LoVo (cell line): ENCODE measurements at places on chromosomes 7 and 10.

GRCh38 chr7:135342887-135343286 is 109.2 kb downstream of the STRA8 start:
- DNase-seq: no peak

- no peak for DNase-seq
Observed at GRCh38 chr10:101895781-101896180, 52.2 kb upstream of the KCNIP2 start.

DNA sequence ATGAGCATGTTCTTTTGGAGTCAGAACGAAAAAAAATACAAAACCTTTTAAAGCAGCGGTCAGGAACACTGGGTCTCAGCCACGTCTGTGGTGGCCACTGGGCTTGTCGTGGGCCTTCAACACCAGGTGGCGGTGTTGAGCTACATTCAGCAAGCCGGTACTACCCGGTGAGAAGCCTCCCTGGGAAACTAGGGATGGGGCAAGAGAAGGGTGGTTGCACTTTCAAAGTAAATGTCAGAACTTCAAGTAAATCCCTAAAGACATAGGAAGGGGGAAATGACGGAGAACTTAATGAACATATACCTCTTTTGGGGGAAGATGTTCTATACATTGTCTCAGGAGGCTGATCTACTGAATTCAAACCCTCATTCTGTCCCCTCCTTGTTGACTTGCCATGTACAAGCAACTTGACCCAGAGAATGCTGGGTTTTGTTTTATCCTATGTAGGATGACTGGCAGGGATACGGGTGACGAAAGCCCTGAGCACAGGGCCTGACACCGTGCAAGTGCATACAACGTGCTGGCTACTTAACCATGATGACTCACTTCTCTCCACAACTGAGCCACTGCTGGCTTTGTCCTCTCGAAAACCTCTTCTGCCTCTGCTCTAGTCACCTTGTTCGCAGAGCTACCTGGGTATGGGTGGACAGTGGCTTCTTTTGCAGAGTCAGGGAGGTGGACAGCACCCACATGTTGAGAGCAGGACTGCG is 49.0 kb upstream of the BAMBI start:
- peak; percentile 66 for DNase-seq

DNA sequence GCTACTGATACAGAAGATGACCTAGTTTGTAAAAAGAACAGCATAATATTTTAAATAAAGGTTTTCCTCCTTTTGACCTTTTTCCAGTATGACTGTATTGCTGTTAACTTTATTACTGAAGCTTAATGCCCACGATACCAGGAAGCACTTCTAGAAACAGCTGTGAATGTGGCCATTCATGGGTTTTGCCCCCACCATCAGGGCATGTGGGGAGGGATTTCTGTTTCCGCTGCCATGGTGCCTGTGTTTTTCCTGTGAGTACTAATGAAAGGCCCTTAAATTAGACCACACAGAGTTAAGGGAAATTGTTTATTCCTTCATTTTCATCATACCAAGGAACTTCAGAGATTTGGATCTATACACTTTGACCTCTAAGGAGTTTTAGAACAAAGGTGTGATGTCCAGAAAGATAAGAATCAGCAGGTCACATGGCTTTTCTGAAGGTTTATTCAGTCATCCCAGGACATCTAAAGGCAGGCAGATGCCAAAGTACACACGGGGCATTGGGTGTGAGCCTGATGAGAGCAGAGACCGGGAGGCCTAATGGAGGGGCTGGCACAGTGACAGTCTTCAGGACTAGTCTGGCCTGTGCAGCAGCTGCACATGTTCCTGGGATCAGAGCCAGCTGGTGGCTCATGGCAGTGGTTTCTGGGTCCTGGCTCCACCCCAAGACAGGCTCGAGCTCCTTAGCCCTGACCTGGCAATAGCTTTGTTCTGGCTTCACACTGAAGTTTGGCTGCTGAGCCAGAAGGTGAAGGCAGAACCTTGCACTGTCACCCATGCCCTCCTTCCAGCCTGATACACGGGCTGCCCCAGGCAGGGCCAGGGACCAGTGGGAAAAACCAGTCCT is 190.9 kb downstream of the REEP3 start:
- DNase-seq: peak; percentile 98

- DNase-seq: no peak
Observed at GRCh38 chr10:132394936-132395703, 1.9 kb upstream of the PWWP2B start.

GRCh38 chr7:92413550-92413949 is 33.7 kb upstream of the GATAD1 start:
- no peak for DNase-seq

DNA sequence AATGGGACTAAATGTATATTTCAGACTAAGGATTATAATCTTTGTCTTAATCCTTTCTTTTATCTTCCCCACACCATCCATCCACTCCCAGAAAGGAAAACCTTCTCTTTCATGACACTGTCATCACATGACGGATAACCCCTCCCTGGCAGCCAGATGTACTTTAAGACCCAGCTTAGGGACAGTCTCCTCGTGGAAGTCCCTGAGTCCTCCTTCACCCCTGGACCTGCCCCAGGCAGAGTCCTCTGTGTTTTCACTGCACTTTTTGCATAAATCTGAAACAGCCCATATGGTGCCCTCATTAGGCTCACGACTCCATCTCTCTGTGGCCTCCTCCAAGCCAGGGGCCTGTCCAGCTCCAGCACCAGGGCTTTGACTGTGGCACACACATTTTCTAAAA is 16.0 kb downstream of the NRAP start:
- no peak for DNase-seq

GRCh38 chr7:113040849-113041248 is 45.8 kb downstream of the GPR85 start:
- DNase-seq: no peak

- DNase-seq: no peak
Observed at GRCh38 chr7:3722396-3722922, 421.4 kb downstream of the SDK1 start.

DNA sequence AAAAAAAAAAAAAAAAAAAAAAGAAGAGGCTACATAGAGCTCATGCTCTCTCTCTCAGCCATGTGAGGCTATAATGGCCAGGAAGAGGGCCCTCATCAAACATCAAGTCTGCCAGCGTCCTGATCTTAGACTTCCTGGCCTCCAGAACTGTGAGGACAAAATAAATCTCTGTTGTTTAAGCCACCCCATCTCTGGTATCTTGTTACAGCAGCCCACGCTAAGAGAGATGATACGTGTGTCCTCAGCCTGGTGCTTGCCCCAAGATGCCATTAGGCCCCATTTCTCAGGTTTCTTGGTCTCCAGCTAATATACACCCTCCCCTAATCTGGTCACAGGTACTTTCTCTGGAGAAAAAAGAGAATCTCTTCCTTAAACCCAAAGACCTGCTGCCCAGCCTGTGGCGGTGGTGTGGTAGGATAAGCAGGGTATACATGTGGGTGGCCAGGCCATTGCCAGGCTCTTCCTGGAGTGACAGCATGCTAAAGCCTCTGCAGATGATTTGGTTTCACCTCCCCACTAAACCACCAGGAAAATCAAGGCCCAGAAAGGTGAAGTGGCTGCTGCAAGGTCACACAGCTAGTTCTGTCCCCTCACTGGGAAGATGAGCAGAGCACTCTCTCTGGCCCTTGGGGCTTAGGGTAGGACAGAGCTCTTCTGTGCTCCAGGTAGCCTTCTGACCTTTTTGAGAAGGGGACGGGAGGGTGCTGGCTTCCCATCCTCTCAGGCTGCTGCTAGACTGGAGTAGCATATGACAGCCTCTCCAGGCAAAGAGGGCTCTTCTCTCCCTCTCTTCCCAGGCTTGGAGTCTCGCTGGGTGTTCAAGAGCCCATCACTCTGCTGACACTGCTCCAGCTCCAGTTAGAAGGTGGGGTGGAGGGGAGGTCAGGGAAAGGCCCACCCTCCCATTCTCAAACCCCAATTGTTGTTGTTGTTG is 5.2 kb downstream of the SPOCK2 start:
- no peak for DNase-seq

DNA sequence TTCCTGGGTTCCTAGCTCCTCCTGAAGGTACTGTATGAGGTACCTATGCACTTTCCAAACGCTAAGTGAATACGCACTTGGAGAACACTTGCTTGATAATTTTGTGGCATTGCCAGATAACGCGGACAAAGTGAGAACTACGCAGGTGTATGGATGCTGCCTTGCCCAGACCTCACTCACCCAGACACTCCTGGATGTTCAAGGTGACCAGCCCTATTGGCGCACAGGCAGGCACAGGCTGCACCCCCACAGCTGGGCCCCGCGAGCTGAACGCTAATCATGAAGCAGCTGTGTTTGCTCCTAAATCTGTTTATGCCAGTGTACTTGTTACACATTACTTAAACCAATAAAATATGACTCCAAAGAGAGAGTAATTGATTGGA is 27.3 kb downstream of the DIP2C start:
- DNase-seq: no peak

DNA sequence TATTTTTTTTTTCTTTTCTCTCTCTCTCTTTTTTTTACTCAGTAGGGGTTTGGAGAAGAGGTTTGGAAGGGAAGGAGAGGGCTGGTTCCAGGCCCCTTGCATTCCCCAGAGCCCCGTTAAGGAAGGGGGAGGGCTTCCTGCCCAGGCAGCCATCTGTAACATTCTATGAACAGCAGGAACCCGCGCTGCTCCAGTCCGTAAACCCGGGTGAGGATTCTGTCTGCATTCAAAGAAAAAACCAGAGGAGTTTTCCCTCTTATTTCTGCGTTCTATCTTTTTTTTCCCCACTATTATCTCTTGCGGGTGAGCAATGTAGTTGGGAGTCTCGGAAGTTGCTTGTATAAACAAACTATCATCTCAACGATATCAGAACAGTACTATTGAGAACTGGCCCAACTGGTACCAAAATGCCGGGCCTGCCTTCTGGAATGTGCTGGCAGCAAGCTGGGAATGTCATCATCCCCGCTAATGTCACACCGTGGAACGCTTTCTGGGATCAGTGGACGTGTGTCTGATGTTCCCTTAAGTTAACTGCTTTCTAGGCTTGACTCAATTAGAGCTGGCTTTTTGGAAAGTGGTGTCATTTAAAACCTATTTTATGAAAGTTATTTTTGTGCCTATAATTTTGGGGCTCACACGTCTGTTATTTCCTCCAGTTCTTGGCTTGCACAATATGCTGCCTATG is 153.1 kb upstream of the MEOX2 start:
- no peak for DNase-seq

- no peak for DNase-seq
Observed at GRCh38 chr10:56082169-56082568, 278.9 kb downstream of the ZWINT start.

- no peak for DNase-seq
Observed at GRCh38 chr10:49666054-49666615, 13.3 kb upstream of the C10orf53 start.
